Activated gamma-delta T cell (primary cell): ENCODE measurements at places on chromosomes 1 and 21.

DNA sequence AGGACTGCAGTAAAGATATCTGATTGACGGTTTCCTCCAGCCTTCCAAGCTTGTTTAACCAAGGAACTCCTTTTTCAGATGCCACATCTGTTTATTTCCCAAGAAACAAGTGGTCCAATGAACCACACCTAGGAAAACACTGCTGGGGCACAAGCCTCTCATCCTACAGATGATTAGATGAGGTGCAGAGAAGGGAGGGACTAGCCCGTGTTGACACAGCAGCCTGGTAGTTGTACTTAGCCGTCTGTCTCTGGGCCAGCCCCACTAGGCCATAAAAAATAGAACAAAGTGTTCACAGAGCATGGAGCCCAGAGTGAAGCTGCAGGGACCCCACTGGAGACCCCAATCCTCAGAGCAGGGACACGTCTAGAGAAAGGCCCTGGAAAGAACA is 32.1 kb downstream of the LRP8 start:
- DNase-seq: no peak

GRCh38 chr21:33232291-33233034 is 2.7 kb downstream of the IFNAR2 start:
- no peak for DNase-seq

- no peak for DNase-seq
These were observed 170.2 kb upstream of the NFIA start for GRCh38 chr1:60911966-60912697.

DNA sequence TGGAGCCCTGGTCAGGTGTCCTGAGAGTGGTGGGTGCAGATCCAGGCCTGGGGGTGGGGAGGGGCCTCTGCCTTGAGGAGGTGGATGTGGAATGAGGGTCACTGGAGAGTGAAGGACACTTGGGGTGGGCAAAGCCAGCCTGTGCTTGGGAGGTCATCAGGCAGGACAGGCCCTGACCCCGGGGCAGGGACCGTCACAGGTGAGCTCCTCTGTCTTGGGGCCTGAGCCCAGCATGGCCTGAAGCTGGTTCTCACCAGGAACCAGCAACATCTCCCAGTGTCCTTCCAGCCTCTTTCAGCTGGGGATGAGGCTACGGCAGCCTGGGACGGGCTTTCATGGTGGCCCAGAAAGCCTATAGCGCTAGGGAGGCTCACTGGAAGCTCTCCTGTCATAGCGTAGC is 831 bp upstream of the KRTAP10-2 start:
- DNase-seq: no peak

GRCh38 chr1:6771441-6771769 is 13.8 kb upstream of the CAMTA1 start:
- DNase-seq: no peak

GRCh38 chr21:29007810-29008209 is 11.3 kb downstream of the RWDD2B start:
- no peak for DNase-seq

- no peak for DNase-seq
These were observed 161.5 kb downstream of the ADSS2 start for GRCh38 chr1:244289991-244290785.

DNA sequence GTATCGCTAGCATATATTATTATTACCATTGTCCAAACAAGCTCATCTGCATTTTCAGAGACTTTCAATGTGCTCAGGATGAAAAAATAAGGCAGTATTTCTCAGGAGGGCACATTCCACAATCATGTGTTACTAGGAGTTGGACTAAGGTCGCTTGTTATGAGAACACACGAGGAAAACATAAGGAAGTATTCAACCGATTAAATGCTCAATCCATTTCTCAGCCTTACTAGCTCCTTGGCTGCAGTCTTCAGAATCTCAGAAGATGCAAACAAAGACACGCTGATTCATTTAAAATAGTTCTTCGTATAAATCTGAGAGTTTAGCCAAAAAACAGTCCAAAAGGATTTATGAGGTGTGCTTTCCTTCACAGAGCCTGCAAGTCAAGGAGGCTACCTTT is 82.0 kb upstream of the JAK1 start:
- no peak for DNase-seq

GRCh38 chr1:76477156-76477555 is 390.1 kb upstream of the ST6GALNAC5 start:
- DNase-seq: no peak

GRCh38 chr1:75583282-75583681 is 27.6 kb downstream of the SLC44A5 start:
- DNase-seq: no peak

GRCh38 chr1:160657250-160657781 is 10.5 kb upstream of the SLAMF1 start:
- DNase-seq: no peak

- DNase-seq: no peak
These were observed 13.9 kb upstream of the COL18A1 start for GRCh38 chr21:45390831-45391742.

DNA sequence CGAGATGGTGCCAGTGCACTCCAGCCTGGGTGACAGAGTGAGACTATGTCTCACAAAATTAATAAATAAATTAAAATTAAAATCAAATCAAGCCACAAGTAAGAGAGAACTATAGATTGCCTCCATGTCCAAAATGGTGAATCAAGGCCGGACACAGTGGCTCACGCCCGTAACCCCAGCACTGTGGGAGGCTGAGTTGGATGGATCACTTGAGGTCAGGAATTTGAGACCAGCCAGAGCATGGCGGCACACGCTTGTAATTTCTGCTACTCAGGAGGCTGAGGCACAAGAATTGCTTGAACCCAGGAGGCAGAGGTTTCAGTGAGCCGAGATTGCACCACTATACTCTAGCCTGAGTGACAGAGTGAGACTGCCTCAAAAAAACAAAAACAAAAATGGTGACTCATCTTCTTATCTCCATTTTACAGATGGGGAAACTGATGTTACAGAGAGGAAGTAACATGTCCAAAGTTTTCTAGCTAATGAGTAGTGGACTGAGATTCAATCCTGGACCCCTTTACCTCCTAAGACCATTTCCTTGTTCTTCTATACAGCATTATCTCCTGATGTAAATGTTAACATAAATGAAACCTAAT is 99.0 kb upstream of the HNRNPU start:
- no peak for DNase-seq

- no peak for DNase-seq
These were observed 169.8 kb upstream of the B3GALT2 start for GRCh38 chr1:193356249-193356648.
